ENCODE measurements at places on chromosomes 12 and 14.

DNA sequence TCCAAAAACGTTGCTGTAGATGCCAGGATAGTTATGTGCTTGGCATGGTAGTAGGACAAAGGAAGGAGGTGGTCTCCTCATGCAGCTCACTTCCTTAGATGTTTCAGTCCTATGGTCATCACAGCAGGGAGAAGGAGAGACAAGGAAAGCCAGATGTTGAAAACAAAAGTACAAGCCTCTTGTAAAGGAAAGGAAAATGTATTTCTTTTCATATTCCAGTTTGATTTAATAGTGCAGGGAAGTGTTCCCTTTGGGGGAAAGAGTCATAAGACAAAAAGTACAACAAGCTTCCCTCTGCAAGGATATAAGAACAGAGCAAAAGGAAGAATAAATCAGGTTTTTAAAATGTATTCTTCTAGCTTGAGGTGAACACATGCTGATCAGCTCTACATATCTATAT lies 8.6 kb upstream of the TMCC3 start:
- DNase-seq: no peak

GRCh38 chr12:6266971-6267721 lies 43.3 kb upstream of the PLEKHG6 start:
- no peak for DNase-seq

DNA sequence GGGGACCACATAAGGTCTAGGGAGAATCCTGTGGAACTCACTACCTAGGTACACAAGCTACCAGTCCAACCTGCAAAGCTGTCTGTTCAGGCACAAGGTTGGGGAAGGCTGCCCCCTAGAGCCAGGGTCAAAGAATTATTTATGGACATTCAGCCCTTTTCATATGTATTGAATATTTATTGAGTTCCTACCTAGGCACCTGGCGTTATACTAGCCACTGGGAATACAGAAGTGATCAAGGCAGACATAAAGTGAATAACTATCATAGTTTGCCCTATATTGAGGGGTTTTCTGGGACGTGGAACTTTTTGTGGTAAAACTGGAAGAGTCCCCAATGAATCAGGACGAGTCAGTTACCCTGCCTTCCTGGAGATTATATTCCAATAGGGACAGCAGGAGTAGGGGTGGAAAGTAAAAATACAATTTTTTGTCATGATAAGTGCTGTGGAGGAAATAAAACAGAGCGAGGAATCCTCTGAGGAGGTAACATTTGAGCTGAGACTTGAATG lies 5.8 kb upstream of the SLC48A1 start:
- DNase-seq: peak; percentile 81

DNA sequence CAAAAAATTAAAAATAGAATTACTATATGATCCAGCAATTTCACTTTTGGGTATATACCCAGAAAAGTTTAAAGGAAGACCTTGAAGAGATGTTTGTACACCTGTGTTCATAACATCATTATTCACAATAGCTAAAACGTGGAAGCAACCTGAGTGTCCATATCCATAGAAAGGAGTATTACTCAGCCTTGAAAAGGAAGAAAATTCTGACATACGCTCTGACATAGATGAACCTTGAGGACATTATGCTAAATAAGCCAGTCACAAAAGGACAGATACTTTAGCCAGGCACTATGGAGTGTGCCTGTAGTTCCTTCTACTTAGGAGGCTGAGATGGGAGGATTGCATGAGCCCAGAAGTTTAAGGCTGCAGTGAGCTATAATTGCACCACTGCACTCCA lies 6.1 kb upstream of the RD3L start:
- no peak for DNase-seq

DNA sequence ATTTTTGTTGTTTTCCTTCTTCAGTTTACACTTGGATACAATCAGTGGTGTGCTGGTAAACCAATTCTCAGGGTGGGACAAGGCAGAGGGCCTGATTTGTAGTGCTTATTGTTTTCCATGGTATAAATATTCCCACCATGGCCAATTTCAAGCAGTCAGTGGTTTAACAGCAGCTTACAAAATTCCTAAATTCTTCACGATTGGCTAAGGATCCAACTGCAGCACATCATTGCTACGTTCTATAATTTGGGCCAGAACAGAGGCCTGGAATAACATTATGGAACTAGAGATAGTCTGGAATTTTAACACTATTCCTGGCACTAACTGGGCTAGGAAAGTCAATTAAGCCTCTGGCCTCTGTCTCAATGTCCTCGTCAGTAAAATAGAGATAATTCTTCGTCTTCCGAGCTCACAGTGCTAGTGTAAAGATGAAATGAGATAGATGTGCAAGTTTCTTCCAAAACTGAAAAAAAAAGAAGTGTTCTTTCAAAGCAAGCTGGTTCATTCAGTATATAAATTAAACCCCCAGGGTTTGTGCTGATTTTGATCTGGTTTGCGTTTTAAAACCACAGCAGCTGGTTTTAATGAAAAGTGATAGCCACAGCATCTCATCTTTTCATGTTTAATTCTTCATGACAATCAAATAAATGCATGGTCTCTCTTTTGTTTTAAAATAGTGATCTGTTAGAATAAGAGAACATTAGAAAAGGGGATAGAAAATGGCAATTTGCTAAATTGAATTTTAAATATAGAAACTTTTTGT lies 104.1 kb downstream of the EPS8 start:
- no peak for DNase-seq

- no peak for DNase-seq
Measured at GRCh38 chr12:6172086-6172485, 28.1 kb upstream of the CD9 start.

DNA sequence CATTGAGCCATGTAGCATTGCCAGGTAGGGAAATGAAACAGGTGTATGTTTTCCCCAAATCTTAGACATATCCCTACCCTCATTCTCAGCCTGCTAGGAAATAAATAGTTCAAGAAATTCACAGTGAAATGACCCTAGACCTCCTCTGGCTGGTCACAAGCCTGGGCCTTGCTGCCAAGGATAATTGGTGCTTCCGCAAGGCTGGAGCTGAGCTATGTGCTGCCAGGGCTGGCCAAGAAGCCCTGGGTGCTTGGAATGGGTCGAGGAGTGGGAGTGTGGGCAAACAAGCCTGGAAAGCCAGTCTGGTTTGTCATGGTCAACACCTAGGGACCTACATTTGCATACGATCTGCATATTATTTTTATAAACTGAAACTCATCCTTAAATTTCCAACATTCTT lies 31.3 kb upstream of the SLC10A1 start:
- no peak for DNase-seq

DNA sequence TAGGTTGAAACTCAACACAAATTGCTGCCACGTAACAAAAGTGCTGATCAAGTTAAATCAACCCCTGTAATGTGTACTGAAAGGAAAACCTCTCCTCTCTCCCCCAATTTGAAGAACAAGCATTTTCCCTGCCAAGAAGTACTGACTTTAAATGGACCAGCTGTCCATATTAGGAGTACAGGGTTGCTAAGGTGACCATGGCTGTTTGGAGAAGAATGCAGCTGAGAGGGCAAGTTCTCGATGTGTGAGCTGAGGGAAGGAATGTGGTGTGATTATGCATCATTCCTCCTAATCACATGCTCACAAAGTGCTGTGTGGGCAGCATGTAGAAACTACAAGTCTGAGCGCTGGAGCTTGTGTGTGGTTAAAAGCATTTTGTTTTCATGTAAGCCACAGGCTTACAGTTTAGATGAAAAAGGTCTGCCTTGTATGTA lies 50.9 kb upstream of the CCT2 start:
- DNase-seq: peak; percentile 24

DNA sequence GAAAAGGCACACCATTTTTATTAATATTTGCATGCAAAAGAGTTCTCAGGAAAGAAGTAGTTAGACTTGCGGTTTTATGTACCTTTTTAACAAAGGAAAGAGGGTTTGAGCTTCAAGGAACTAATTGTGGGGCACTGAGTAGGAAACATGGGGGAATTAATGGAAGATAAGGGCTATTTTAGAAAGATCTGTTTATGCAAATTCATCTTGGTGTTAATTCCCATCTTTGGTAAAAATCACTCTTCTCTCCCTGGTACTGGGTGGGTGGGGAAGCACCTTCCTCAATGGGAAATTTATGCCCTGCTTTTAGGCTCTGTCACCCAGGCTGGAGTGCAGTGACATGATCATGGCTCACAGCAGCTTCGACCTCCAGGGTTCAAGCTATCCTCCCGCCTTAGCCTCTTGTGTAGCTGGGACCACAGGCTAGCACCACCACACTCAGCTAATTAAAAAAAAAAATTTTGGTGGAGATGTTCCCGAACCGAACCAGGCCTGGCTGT lies 30.1 kb upstream of the RESF1 start:
- no peak for DNase-seq

Data from activated CD4-positive, alpha-beta T cell treated with anti-CD3 and anti-CD28 coated beads, Interleukin-2, amount 10 ng/mL, durations not matched to agents 7 days and 5 days (primary cell).